CD4-positive, alpha-beta T cell treated with Interleukin-4 for 1 hour (primary cell): ENCODE measurements at places on chromosomes 12 and 14.
A peak's percentile ranks its signal among the peaks of the same experiment; 100 is the strongest.

- DNase-seq, result no peak
Measured at GRCh38 chr12:119661882-119662281, 6.1 kb upstream of the PRKAB1 start.

- no peak for DNase-seq
Measured at GRCh38 chr12:66859751-66860440, 181.0 kb upstream of the GRIP1 start.

GRCh38 chr14:58865514-58866281 lies 227.9 kb downstream of the DACT1 start:
- DNase-seq, result no peak

- no peak for DNase-seq
Measured at GRCh38 chr12:53171725-53172329, 8.7 kb upstream of the ZNF740 start.

DNA sequence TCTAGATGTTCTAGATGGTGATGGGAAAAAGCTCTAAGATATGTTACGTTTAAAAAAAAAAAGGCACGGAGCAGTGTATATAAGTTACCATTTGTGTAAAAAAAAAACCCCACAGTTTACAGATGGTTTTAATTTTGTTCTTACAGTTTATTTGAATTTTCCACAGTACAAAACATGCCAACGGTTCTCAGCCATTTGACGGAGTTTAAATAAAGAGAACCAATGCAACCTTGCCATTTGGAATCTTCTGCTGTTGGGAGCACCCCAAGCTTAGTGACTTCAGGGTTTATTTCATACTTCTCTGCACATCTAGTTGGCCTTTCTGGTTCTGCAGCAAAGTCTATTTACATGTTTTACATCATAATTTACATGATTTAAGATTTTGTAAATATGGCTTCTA lies 7.7 kb upstream of the HPD start:
- no peak for DNase-seq

DNA sequence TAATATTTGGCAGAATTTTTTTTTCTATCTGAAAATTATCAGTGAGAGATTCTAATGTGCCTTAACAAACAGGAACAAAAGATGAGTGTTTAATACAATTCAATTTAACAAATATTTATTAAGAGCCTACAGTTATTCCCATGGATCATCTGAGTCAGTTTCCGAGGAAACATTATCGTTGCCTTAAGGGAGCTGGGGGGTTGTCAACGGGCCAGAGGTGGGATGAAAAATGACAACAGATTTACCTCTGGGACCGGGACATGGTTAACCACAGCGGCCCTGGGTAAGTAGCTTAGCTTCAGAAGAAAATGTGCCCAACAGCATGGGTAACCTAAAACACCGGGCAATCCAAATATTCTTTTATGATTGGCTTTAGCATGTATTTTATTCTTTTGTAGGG lies 113.6 kb downstream of the DAD1 start:
- DNase-seq, result no peak

- DNase-seq, result no peak
Measured at GRCh38 chr14:35047976-35048513, 2.0 kb downstream of the FAM177A1 start.

- DNase-seq, result no peak
Measured at GRCh38 chr14:94636744-94637412, 24.7 kb downstream of the SERPINA3 start.

- no peak for DNase-seq
Measured at GRCh38 chr14:58216544-58216943, 16.6 kb downstream of the ACTR10 start.

- no peak for DNase-seq
Measured at GRCh38 chr12:12167847-12168246, 97.1 kb downstream of the BCL2L14 start.

GRCh38 chr14:23396781-23397407 lies 11.2 kb downstream of the MYH6 start:
- DNase-seq, result no peak

DNA sequence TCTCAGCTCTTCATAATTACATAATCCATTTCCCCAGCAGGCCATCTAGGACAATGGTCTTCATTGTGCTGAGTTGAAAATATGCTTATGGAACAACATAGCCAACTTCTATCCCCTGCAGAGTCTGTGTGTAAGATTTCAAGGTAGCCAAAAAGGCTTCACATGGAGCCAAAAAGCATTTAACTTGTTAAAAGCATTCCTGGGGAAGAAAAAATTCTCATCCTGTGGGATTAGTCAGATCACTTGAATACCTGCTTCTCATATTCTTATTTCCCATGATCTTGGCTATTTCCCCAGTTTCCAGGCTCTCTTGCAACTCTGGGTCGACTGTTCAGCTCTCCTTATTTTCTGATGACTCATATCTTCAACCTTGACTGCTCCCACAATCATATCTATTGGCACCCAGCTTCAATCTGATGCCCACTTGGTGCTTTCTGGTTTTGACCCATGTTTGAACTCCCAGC lies 178.9 kb downstream of the KLHL28 start:
- DNase-seq, result no peak

DNA sequence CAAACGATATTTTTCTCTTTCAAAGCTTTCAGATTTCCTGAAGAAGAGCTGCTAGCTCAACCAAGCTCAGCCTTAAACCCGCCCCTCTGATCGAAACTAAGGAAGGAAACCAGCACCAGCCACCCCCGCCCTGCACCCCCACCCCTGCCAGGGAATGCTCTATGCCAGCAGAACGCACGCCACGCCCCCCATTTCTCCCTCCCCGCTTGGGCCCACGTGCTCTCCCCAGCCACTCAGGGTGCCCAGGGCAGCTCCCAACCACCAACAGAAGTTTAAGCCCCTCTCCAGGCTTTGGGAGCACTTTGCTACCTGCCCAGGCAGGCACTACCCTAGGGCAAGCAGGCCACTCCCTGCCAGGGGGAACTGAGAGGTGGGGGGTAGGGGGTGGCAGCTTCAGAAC lies 18.8 kb upstream of the KRT78 start:
- peak; percentile 49 for DNase-seq

DNA sequence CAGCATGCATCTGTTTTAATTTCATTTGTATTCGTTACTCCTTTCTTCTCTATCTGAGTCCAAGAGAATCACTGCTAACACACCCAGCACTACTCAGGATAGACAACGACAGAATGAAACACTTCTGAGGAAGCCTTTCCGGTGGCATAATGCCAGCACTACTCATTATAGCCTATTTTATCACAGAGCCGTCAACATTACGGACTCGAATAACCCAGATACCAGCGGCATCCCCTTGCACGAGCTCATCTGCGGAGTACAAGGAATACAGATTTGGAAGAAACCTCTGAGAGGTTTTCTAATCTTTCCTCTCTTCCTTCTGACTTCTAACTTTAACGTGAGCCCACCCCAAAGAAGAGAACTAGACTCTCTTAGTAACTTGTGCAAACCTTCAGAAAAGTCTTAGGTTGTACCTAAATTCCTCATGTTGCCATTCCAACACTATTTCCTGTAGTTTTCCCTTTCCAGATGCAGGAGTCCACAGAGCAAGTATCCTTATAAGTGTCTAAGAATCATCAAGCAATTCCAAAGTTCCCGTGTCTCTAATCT lies 248.1 kb downstream of the APAF1 start:
- no peak for DNase-seq

DNA sequence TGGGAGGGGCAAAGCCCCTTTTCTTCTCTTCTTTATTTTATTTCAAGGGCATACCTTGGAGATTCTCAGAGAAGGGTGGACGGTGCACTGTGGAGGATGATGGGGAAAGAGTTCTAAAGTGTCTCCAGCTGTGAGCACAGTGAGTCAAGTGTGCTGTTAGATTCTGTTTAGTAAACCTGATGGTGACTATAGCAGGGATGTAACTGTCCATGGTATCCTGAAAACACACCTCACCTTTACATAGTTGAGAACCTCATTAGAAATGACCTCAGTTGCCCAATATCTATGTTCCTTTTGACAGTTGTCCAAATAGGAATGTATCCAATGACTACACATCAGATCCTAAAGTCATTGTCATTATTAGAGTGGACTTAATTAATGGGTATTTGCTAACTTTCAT lies 38.0 kb downstream of the CNTN1 start:
- no peak for DNase-seq

- DNase-seq, result peak; percentile 29
Measured at GRCh38 chr14:95098984-95099599, 58.2 kb downstream of the DICER1 start.

- no peak for DNase-seq
Measured at GRCh38 chr14:71444030-71444822, 488.0 kb upstream of the RGS6 start.

DNA sequence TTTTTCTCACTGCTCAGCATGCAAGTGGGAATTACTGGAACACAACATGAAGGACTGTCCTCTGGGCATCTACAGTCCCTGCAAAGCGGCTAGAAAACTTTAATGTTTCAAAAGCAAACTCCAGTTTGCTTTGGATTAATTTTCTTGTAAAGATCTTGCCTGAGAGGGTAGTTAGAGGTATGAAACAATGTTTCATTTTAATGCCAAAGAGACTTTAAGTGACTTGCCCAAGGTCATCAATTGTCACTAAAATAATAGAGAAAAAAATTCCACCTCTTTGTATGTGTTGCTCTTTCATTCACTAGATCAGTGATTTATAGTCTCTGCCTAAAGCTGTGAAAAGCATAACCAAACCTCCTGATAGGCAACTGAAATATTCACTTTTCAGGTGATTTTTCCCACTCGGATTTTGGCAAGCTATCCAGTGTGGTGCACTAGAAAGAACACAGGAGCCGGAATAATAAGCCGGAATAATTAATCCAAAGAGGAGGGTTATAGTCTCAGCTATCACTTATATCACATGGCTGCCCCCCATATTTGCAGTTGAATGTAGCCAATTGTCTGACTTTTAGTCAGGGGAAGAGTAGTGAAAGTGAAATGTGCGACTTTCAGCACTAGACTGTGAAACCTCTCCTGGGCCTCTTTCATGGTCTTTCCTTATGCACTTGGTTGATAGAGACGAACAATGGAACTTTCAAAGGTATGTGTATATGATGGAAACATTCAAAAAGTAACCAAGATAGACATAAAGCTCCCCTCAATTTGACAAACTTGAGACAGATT lies 107.7 kb downstream of the SLC6A15 start:
- no peak for DNase-seq

- DNase-seq, result no peak
Measured at GRCh38 chr14:99679543-99679942, 4.6 kb upstream of the CYP46A1 start.

DNA sequence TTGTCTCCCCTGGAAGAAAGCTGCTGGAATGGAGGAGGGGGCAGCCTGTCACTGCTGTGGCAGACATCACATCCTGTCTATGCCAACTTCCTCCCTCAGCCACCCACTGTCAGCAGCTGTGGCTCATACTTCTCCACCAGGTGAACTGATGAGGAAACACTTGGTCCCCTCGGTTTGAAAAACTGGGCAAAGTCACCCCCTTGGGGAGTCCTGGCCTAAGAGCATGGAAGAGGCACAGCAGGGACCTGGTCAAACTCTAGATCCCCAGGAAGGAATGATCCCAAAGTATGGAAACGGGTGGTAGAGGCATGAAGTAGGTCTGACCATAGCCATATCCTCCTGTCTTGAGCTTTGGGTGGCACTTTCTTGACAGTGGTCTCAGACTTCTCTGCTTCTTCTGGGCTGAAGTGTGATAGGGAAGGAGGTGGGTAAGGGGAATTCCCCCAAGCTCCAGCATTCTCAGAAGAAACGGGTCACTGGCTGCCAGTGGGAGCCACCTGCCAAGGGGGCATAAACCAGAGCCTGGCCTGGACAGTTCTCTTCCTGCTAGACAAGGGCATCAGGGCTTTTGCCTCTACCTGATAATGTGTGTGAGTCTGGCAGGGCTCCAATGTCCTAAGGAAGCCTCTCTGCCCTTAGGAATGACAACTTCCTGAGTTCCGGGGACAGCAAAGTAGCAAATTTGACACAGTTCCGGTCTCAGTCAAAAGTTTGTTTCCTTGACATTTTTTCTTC lies 36.0 kb downstream of the FMNL3 start:
- peak; percentile 79 for DNase-seq

- DNase-seq, result no peak
Measured at GRCh38 chr14:25837551-25837965, 760.3 kb downstream of the NOVA1 start.

DNA sequence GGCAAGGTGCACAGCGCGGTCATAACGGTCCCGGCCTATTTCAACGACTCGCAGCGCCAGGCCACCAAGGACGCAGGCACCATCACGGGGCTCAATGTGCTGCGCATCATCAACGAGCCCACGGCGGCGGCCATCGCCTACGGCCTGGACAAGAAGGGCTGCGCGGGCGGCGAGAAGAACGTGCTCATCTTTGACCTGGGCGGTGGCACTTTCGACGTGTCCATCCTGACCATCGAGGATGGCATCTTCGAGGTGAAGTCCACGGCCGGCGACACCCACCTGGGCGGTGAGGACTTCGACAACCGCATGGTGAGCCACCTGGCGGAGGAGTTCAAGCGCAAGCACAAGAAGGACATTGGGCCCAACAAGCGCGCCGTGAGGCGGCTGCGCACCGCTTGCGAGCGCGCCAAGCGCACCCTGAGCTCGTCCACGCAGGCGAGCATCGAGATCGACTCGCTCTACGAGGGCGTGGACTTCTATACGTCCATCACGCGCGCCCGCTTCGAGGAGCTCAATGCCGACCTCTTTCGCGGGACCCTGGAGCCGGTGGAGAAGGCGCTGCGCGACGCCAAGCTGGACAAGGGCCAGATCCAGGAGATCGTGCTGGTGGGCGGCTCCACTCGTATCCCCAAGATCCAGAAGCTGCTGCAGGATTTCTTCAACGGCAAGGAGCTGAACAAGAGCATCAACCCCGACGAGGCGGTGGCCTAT lies 875 bp downstream of the HSPA2 start:
- peak; percentile 18 for DNase-seq

DNA sequence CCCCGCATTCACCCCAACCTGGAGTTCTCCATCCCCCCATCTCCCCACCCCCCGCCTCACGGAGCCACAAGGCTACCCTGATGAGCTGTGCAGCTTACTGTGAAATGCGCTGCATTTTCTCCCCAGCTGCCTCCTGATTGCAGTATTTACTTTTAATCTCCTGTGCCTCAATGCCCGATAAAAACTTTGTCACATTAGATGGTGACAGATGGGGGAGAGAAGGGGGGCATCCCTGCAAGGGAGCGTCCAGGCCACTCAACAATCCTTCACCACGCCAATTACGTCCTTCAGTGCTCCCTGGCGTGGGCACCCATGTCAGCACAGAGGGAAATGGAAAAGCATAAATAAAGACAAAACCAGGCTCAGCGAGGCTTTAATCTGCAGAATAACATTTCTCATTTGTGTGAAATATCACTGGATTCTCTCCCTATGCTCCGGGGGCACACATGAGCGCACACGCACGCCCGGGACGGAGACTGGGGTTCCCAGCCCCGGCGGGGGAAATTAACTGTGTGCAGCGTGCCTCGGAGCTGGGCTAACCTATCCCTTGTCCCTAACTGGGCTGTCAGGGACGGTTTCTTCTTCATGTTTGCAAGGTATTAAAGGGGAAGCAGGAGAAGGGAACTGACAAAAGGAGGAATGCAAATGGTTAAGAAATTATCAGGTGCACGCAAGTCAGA lies 186.7 kb upstream of the VASH1 start:
- DNase-seq, result no peak
